ENCODE measurements at places on chromosomes 5 and 9. TPM values are rescaled to one million over a fixed set of nuclear protein-coding genes. Genes with fewer than 3 reads are reported as not detected.

DNA sequence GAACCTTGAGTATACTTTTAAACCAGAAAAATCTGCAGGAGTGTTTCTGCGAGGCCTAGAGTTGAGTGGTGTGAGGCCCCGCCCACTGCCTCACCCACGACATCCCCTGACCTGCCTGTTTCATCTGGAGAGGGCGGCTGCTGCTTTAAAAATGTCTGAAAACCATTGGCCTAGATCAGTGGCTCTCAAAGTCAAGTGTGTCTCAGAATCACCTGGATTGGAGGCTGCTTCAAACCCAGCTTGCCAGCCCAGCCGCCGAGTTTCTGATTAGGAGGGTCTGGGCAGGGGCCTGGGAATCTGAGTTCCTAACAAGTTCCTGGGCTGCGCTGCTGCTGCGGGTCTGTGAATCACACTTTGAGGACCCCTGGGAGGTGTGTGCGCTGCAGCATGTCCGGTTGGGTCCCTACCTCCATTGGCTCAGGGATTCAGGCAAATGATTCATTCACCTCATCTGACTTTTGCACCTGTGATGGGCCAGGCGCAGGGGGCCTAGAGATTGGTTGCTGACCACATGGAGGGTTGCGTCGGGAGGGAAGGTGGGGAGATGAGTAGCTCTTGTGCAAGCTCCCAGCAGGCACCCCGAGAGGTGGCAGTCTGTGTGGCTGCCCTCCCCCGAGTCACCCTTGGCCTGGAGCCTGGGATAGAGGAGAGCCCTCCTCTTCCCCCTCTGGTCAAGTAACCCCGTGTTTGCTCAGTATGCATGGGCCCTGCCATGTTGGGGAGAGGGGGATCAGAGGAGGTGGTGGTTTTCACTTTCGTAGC is 27.6 kb upstream of the HMCN2 start:
- H3K36me3 ChIP-seq = peaks cover 17% of the 10 kb centered on the region
- no peak overlapping the region for H3K4me3 ChIP-seq
- no peak for DNase-seq
- H3K27me3 ChIP-seq = no peaks in the 10 kb centered on the region
- H3K27ac ChIP-seq = no peak overlapping the region

The NSG2 gene
- not detected for total RNA-seq

DNA sequence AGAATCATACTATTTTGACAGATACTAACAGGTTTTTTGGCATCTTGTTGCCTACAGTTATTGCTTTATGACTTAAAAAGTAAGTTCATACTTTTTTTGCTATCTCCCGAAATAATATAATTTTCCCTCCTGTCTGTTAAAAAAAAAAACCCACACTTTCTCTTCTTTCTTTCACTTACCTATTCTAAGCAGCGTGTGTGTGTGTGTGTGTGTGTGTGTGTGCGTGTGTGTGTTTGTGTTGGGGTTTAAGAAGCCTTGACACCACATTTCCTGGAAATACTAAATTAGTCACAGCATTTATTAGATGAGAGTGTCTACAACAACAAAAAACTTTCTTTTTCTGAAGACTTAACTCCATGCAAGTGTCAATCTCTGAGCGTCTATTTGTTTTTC is 12.4 kb downstream of the TNFAIP8 start:
- 0 out of 2 replicates have a peak, but pooled peaks cover 1% of the 10 kb centered on the region for H3K36me3 ChIP-seq
- no peak overlapping the region for H3K27ac ChIP-seq
- peaks cover 17% of the 10 kb centered on the region for H3K4me1 ChIP-seq

The ADAMTSL1 gene
- 49.2 TPM for total RNA-seq

GRCh38 chr9:34653151-34654072 is 1.4 kb downstream of the IL11RA start:
- no peaks in the 10 kb centered on the region for H3K27me3 ChIP-seq
- H3K27ac ChIP-seq = peak overlapping the region; percentile 77
- DNase-seq = peak; percentile 52
- H3K4me3 ChIP-seq = no peak overlapping the region
- peaks cover 13% of the 10 kb centered on the region for H3K36me3 ChIP-seq

GRCh38 chr5:68544648-68545552 is 329.3 kb downstream of the PIK3R1 start:
- H3K4me3 ChIP-seq = no peak overlapping the region
- H3K27ac ChIP-seq = no peak overlapping the region
- H3K27me3 ChIP-seq = no peaks in the 10 kb centered on the region
- H3K4me1 ChIP-seq = peaks cover 4% of the 10 kb centered on the region
- no peaks in the 10 kb centered on the region for H3K36me3 ChIP-seq
- peak; percentile 45 for DNase-seq

- peak; percentile 62 for DNase-seq
- no peaks in the 10 kb centered on the region for H3K4me1 ChIP-seq
- H3K4me3 ChIP-seq = no peak overlapping the region
- no peaks in the 10 kb centered on the region for H3K36me3 ChIP-seq
- no peaks in the 10 kb centered on the region for H3K27me3 ChIP-seq
Measured at GRCh38 chr9:79489261-79490000, 82.3 kb upstream of the TLE4 start.

Data from IMR-90 (cell line).